Esophagus muscularis mucosa (tissue), 4 donors: ENCODE measurements at places on chromosomes 12 and 14. TPM values are rescaled to one million over a fixed set of nuclear protein-coding genes. Genes with fewer than 3 reads are reported as not detected.

SDR9C7 gene
- total RNA-seq = 0.40 TPM

SAMD15 gene
- 0.52 TPM for total RNA-seq

- H3K4me1 ChIP-seq = no peaks in the 10 kb centered on the region
- no peak overlapping the region for H3K27ac ChIP-seq
- H3K4me3 ChIP-seq = no peak overlapping the region
- H3K27me3 ChIP-seq = no peaks in the 10 kb centered on the region
- DNase-seq = no peak
- no peaks in the 10 kb centered on the region for H3K36me3 ChIP-seq
These were observed 776.0 kb downstream of the C12orf50 start for GRCh38 chr12:87253157-87253556.

GRCh38 chr12:105801351-105801750, 337.4 kb downstream of the NUAK1 start:
- H3K4me1 ChIP-seq = no peaks in the 10 kb centered on the region
- DNase-seq = peak; percentile 57
- H3K27ac ChIP-seq = no peak overlapping the region
- no peaks in the 10 kb centered on the region for H3K27me3 ChIP-seq
- no peaks in the 10 kb centered on the region for H3K36me3 ChIP-seq
- H3K4me3 ChIP-seq = no peak overlapping the region

- no peaks in the 10 kb centered on the region for H3K27me3 ChIP-seq
- H3K36me3 ChIP-seq = no peaks in the 10 kb centered on the region
- no peak for DNase-seq
- H3K4me3 ChIP-seq = no peak overlapping the region
These were observed 14.5 kb downstream of the PLEKHG3 start for GRCh38 chr14:64718762-64719161.

DNA sequence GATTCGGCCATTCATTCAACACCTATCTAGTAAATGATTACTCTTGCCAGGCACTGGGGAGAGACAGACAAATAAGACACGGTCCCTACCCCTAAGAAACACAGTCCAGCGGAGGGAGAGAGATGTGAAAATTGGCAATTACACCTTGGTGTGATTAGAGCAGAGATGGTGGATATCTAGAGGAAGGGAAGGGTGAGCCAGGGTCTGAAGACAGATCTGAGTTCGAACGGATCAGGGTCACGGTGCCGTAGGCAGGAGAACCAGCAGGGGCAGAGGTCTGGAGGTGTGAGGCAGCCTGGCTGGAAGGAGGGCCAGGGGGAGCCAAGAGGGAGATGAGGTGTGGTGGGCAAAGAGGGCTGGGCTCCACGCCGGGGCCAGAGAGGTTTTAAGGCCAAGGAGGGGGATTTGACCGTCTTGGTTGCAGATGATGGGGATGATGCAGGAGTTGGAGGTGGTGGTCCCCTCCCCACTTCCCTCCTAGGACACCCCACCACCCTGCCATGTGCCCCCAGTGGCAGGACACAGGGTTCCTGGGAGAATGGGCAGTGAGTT, 27.1 kb downstream of the FAM222A start:
- H3K27me3 ChIP-seq = no peaks in the 10 kb centered on the region
- no peak overlapping the region for H3K4me3 ChIP-seq
- DNase-seq = no peak
